ENCODE measurements at places on chromosomes 5 and 9. TPM values are rescaled to one million over a fixed set of nuclear protein-coding genes. Genes with fewer than 3 reads are reported as not detected.

Gene PDCD1LG2
- 2.5 TPM for total RNA-seq

Gene PLAC8L1
- not detected for total RNA-seq

Gene ANKRD55
- 8.5 TPM for total RNA-seq

Gene GPR150
- 0.48 TPM for total RNA-seq

Gene CYLC2
- total RNA-seq = not detected

Gene PCDHA5
- not detected for total RNA-seq

Gene CHD1
- 55.0 TPM for total RNA-seq

All from T-helper 2 cell treated with Interferon-gamma antibody and Interleukin-4, amounts not matched to agents 100 ng/mL and 5 ng/mL, for 36 hours (primary cell).